Activated naive CD4-positive, alpha-beta T cell (primary cell): ENCODE measurements at places on chromosomes 6 and 20.

- no peak for DNase-seq
These were observed 40.8 kb upstream of the SLC4A11 start for GRCh38 chr20:3279761-3280160.

DNA sequence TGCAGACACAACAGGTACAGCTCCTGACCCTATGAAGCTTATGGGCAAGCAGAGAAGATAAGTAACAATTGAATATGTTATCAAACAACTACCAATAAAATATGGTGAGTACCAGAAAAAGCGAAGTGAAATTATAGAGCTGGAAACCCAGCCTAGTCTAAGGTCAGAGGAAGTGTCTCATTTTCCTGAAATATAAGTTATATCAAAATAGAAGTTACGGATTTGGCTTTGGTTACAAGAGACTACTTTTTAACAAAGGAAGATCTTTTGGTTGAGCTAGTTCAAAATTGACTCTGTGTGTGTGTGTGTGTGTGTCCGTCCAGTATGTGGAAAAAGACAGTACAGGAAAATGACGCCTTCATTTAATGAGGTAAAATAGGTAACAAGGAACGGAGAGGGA is 8.9 kb downstream of the STX11 start:
- no peak for DNase-seq

- DNase-seq = no peak
These were observed 2.4 kb upstream of the GCLC start for GRCh38 chr6:53547166-53547810.

DNA sequence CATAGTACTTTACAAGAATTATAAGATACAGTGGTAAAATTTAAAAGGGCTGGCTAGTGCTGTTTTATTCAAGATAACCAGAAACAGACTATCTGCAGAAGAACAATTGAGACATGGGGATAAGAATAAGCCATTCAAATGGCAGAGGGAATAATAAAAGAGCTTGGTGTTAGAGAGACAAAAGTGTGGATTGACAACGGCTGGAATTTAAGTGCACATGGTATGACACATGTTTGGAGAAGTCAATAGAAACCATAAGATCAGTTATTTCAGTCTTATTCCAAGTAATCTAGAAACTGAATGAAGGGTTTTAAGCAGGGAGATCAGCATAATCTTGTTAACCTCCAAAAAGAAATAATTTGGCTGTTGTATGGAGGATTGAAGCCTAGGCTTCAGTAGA is 1205.5 kb upstream of the CITED2 start:
- DNase-seq = no peak
